ENCODE measurements at places on chromosomes 5 and 9.

- DNase-seq = no peak
Observed at GRCh38 chr5:88664645-88665044, 218.3 kb downstream of the MEF2C start.

DNA sequence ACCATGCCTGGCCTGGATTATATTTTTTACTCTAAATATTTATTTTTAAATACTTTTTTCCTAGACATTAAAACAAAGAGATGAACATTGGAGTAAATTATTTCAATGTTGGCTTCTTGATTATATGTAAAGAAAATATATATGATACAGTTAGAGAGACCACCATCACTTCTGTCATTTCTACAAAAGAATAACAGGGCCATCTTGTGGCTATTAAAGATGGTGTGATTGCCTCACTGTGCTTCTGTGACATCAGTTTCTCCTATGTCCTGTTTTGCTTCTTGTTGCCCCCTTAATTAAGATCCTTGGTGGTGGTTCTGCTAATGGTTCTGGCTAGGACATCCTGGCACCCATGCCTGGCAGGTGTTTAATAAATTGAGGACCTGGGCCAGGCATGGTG, 32.9 kb downstream of the NDFIP1 start:
- no peak for DNase-seq

- DNase-seq = peak; percentile 55
Observed at GRCh38 chr9:98481676-98482075, 226.2 kb upstream of the TBC1D2 start.

DNA sequence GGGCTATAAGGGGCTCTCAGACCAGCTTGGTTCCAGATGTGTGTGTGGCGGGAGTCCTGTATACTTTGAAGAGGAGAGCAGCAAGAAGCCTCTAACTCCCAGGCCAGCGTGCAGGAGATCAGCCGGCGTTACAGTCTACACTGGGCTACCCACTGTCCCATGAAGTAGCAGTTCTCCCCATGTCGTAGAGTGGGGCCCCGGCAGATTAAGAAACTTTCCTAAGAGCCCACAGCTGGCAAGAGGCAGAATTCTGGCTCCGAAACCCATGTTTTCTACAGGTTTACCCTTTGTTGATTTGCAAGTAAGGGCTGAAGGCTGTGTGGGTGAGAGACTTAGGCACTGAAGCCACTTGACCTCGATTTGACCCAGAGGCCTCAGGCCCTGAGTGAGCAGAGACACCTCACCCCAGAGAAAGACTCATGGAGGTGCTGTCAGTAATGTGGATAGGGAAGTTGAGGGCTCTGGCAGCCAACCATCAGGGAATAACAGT, 881 bp upstream of the B4GALT1 start:
- DNase-seq = no peak

- DNase-seq = peak; percentile 46
Observed at GRCh38 chr5:87394411-87395165, 18.1 kb downstream of the CCNH start.

GRCh38 chr5:76546497-76547102, 76.6 kb downstream of the F2RL2 start:
- DNase-seq = no peak

DNA sequence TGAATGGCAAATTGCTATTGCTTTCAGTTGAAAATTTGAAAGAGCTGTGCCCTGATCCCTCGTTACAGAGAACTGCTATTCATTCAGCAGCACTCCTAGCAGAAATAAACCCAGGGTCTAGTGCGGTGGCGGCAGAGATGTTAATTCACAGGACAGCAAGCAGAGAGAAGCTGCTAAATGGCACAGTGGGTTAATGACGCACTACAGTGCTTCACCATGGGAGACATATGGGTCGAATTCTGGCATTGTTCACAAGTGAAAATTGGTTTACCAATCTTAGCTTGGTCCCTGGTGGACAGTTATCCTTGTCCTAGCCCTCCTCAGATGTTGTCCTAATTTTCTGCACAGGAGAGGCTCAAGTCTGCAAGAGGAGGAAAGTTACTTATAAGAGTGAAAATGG, 807.4 kb downstream of the TLE1 start:
- DNase-seq = no peak

- DNase-seq = no peak
Observed at GRCh38 chr5:60765019-60765709, 65.2 kb upstream of the DEPDC1B start.

DNA sequence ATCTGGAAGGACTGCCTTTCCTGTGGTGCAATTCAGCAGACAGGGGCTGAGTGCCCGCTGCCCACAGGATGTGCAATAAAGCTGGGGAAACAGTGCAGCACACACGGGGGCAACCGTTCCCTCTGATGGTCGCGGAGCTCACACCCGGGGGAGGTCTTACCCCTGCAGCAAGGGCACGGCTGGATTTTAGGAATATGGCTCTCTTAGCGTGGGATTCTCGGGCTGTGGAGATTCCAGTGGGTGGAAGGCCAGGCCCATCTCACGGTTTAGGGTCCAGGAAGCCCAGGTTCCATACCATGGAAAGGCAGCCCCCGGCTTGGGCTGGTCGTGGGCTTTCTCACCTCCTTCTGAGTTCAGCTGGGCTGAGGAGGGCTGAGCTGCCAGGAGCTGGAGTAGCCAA, 244.1 kb downstream of the MED10 start:
- no peak for DNase-seq

DNA sequence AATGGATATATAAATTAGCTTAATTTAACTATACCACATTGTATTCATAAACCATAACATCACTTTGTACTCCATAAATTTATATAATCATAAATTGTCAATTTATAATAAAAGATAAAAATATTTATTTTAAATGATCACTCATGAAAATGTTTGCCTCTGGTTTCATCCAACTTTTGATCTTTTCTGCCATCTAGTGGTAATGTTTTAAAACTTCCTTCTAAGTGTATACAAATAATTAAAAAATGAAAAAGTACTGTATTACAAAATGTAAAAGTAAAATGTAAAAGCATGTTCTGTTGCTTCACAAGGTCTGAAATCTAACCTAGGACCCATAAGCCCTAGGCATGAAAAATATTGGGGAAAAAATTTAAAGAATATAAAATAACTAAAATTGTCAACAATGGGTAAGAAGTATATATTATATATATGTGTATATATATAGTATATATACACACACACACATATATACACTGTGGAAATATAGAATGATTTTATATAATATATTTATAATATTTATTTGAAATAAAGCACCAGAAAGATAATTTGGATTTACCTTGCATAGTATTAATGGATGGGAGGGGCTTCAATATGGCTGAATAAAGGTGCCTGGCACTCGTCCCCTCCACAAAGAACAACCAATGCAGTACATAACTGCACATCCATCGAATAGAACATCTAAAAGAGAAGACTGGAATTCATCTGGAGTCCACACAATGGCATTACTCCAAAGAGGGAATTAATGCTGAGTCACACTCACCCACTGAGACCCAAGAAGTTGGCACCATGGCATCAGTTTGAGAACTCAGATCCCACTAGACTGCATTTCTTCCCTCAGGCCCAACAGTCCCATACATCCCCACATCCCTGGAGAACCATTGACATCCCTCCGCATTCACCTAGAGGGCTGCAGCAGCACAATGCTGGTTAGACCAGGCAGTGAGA, 32.5 kb downstream of the ANXA1 start:
- DNase-seq = peak; percentile 48

GRCh38 chr9:98992885-98993569, 49.3 kb downstream of the COL15A1 start:
- DNase-seq = no peak

DNA sequence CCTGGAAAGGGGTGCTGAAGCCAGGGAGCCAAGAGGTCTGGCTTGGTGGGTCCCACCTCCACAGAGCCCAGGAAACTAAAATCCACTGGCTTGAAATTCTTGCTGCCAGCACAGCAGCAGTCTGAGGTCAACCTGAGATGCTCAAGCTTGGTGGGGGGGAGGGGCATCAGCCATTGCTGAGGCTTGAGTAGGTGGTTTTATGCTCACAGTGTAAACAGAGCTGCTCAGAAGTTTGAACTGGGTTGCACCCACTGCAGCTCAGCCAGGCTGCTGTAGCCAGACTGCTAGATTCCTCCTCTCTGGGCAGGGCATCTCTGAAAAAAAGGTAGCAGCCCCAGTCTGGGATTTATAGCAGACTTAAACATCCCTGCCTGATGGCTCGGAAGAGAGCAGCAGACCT, 55.5 kb upstream of the FBXL17 start:
- DNase-seq = no peak

- no peak for DNase-seq
Observed at GRCh38 chr5:170591054-170591453, 87.2 kb downstream of the KCNIP1 start.

GRCh38 chr5:1324301-1324700, 20.6 kb downstream of the CLPTM1L start:
- DNase-seq = no peak

- no peak for DNase-seq
Observed at GRCh38 chr9:135550344-135550918, 4.5 kb downstream of the OBP2A start.

- DNase-seq = no peak
Observed at GRCh38 chr5:157362502-157362901, 96.6 kb downstream of the CYFIP2 start.

DNA sequence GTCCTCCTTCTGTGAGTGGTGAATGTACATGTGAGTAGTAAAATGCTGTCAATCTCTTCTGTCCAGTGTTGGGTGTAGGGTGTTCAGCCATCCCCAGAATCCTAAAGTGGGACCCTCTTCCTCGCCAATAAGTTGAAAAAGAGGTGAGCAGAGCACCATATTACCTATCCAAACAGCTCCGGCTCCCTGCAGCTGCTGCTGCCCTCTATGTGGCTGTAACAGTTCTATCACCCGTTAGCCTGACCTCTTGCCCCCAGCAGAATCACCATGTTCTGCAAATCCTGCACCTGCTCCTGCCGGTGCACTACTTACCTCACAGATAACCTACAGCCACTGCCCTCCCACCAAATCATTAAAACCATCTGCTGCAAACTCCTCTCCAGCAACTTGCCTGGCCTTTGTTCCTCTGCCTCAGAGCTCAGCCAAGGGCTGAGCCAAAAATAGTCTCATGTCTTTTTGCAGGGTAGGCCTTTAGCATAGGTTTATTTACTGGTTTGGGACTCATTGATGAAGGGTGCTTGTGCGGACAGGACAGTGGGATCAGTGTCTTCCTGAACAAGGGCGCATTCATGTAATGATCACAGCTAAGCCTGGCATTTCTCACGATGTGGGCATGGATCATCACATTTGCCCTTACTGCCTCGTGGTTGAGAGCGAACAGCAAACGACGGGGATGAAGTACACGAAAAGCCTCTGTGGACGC, 49.6 kb upstream of the CCL21 start:
- no peak for DNase-seq

- no peak for DNase-seq
Observed at GRCh38 chr9:74496406-74496805, 729 bp upstream of the RORB start.

DNA sequence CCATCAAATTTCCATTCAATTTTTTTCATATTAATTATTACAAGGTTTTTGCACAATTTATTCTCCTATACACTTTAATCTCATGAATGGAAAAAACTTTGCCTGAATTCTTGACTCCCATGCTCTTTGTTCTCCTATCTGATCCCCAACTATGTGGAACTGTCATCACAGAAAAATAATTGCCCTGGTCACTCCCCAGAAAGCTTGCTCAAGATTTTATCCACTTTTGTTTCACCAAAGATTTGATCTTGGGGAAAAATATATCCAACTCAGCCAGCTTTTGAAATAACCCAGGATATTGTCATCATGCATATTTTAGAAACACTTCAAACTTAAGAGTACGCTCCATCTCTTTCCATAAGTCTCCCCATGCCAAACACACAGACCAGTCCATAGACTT, 77.7 kb upstream of the PPP2R2B start:
- DNase-seq = no peak

- no peak for DNase-seq
Observed at GRCh38 chr9:21592063-21592338, 109.9 kb upstream of the IFNE start.

- no peak for DNase-seq
Observed at GRCh38 chr5:60346393-60346792, 353.6 kb downstream of the DEPDC1B start.

- no peak for DNase-seq
Observed at GRCh38 chr5:68778484-68778883, 315.3 kb upstream of the SLC30A5 start.

DNA sequence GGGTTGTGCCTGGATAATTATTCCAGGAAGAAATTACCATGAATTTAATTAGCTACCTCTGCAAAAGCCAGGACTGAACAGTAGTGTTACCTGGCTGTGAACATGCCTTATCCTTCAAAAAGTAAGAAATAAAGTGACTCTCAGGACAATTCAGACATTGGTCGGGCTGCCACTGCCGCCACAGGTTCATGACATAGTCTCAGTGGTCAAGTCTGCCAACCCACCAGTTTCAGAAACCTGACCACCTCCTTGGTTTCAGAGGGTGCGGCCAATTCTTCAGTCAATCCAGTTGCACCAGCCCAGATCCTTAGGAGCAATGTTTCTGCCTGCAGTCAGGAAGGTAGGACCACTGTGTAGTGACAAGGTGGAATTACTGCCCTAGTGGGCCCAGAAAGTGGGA, 593.1 kb upstream of the DAB2 start:
- no peak for DNase-seq

- DNase-seq = peak; percentile 56
Observed at GRCh38 chr5:14063691-14064090, 79.5 kb upstream of the TRIO start.

- DNase-seq = no peak
Observed at GRCh38 chr5:6634306-6634705, 1.1 kb downstream of the SRD5A1 start.
